CD4-positive, CD25-positive, alpha-beta regulatory T cell (primary cell): ENCODE measurements at places on chromosomes 16 and 17.

DNA sequence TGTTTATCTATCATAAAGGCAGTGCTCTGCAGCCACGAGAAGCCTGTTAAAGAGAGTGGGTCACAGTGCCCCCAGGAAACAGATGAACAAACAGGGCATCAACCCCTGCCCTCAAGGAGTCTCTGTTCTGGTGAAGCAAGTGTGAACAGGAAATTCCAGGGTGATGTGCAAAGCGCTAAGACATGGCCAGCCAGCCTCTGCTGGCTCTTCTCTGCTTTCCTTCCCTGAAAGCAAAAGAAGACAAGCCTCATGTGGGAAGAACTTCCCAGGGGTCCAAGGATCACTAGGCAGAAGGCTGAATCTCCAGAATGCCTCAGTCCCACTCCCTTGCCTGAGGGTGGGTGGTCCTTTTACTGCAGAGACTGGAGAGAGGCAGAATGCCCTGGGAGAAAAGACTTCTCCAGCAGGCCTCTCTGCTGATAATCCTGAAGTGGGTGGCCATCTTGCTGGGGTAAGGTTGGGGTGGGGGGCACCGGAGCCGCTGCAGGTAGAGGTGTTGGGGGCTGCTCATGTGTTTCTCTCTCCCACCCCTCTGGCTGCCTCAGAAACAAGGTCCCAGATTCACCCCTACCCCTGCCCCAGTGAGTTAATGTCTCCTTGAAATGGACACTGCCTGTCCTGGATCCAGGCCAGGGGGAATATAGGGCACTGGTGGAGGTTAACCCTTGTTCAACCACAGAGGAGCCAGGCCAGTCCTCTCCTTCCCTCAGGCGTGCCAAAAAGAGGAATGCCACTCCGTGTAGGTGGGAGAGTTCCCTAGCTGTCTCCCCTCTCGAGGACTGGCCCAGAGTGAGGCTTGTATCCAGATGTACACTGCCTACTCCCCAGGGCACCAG lies 2.4 kb downstream of the ANKRD13B start:
- DNase-seq, result no peak

GRCh38 chr16:47600376-47600775 lies 139.2 kb downstream of the PHKB start:
- DNase-seq, result no peak

- DNase-seq, result no peak
These were observed 14.0 kb downstream of the CYB5B start for GRCh38 chr16:69438465-69438864.

- DNase-seq, result peak; percentile 69
These were observed 33.9 kb upstream of the SEC14L1 start for GRCh38 chr17:77106874-77107358.

- DNase-seq, result no peak
These were observed 2.1 kb upstream of the ADCY7 start for GRCh38 chr16:50263940-50264929.

DNA sequence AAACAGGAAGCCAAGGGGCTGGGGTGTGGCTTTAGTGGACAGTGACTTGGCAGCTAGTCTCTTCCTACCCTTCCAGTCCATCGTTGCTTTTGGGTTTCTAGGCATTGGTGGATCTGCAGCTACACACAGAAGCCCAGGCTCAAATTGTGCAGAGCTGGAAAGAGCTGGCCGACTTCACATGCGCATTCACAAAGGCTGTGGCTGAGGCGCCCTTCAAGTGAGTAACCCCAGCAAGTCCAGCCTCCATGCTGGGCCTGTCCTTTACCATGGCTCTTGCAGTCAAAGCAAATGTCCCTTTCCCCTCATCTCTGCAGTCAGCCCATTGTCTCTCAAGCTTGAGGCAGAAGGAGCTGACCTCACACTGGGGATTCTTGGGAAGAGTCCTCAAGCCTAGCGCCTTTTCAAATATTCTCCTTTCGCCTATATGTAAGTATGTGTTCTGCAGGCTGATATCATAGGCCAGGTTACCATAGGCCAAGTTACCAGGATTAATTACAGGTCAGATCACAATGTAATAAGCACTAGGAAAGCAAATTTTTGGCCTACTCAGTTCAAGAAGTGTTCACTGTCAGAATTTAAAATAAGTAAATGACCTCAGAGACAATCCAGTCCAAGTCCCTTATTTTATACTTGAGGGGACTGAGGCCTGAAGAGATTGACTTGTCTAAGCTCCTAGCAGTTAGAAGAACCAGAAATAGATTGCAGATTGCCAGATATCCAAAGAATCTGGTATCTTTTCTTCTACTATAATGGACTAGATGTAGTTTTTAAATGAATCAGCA lies 6.5 kb downstream of the EME1 start:
- no peak for DNase-seq

DNA sequence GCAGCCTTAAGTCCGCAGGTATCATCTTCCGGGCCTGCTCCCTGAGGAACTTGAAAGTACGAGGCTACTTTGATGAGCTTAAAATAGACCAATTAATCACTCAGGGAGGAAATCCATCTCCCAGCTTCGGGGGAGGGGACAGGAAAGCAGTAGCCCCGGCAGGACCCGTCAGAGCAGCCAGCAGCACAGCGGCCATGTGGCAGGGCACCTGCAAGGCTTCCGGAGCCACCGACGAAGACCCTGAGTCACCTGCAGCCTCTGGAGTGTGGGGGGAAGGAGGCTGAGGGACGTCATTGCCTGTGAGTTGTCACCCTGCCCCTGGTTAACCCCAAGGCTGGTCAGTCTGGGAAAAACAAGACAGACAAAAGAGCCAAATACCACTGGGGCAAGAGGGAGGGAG lies 4.4 kb upstream of the CYB561 start:
- DNase-seq, result no peak

GRCh38 chr16:52366983-52367382 lies 180.0 kb downstream of the TOX3 start:
- no peak for DNase-seq

- DNase-seq, result no peak
These were observed at the start of gene OSGIN1 for GRCh38 chr16:83952940-83953795. OSGIN1 (plus strand) TSS chr16:83953240; CDS start chr16:83957672, 4,432 bp downstream.

- no peak for DNase-seq
These were observed 17.0 kb downstream of the TAF1C start for GRCh38 chr16:84169765-84170310.

DNA sequence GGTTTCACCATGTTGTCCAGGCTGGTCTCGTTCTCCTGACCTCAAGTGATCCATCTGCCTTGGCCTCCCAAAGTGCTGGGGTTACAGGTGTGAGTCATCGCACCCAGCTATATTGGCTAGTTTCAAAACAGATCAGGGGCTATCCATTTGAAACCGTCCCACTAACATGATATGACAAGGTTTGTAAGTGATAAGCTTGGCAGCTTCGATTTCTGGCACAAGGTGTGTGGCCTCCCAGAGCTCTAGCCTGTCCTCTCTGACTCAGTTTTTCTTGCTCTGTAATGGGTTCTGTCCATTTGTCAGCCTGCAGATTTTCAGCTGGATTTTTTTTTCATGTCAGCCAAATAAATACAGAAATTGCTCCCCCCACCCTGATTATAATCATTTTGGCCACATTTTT lies 31.8 kb upstream of the TENT4B start:
- DNase-seq, result no peak

GRCh38 chr17:66985338-66986237 lies 21.1 kb downstream of the CACNG4 start:
- DNase-seq, result no peak

DNA sequence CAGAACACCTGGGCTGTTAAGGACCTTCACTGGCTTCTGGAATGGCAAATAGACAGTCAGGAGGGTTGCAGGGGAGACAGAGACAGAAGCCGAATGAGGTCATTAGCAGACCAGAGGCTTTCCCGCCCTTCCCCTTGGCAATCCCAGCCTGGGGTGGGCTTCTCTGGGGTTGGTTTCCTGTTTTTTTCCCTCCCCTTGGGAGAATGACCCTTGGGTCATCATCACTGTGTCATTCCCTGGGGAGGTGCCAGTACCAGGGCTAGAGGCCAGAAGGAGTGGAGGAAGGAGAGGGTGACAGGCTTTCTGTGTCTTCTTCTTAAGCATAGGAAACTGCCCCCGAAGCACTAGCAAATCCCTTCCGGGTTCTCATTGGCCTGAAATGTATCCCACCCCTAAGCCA lies 42.9 kb upstream of the IL21R start:
- no peak for DNase-seq

DNA sequence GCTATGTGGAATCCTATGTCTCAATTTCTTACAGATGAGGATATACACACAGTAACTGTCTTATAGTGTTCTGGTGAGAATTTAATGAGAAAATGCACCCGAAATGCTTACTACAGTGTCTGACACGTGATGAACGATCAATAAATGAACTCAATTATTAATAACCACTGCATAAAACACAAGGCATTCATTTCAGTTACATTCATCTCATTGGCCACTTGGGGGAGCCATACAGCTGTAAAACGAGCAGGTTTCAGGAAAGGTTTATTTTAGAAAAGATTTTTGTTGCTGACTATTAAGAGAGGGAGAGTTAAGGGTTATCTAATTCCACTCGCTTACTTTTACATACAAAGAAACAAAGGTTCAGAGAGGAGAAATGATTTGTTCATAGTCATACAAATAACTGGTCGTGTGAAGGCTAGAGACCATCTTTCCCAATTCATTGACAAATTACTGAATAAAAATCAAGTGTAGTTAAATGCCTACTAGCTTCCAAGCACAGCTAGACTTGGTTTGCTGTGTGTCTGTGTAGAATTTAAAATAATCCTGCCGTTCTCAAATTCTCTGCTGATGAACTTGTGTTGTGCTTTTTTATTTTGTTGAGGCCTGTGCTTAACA lies 160.1 kb downstream of the MAP2K4 start:
- no peak for DNase-seq

GRCh38 chr16:22692034-22692433 lies 121.9 kb upstream of the HS3ST2 start:
- no peak for DNase-seq

- DNase-seq, result no peak
These were observed 30.5 kb downstream of the ETV4 start for GRCh38 chr17:43515656-43516055.

DNA sequence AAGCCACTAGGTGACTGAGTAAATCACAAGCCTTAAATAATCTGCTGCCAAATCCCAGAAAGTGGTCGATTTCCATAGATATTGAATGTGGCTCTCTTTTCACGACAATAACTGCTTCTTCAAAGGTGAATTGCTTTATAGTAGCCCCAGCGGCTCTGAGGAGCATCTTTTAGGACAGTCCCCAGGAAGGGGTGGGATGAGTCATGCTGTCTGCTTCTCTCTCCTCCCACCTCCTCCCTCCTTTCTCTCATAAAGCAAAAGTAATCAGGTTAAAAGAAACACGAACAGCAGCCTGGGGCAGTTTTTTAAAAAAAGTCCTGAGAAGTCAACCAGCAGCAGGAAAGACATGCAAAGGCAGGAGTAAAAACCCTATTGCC lies 1.8 kb downstream of the KIAA0513 start:
- DNase-seq, result peak; percentile 80

- DNase-seq, result no peak
These were observed 11.8 kb downstream of the PIK3R6 start for GRCh38 chr17:8855477-8856204.

DNA sequence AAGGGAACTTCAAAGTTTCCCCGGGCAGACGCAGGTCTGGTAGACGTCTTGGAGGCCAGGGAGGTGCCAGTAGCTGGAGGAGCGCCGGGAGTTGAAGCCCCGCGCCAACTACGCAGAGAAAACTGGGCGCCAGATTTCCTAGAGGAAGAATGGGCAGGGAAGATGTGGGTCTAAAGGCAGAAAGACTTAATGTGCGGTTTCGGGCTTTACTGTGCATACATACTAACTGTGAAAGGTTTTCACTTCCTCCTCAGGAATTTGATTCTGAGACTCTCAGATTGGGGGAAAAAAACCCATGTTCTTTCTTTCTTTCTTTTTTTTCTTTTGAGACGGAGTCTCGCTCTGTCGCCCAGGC lies 331 bp upstream of the ZNF287 start:
- no peak for DNase-seq

DNA sequence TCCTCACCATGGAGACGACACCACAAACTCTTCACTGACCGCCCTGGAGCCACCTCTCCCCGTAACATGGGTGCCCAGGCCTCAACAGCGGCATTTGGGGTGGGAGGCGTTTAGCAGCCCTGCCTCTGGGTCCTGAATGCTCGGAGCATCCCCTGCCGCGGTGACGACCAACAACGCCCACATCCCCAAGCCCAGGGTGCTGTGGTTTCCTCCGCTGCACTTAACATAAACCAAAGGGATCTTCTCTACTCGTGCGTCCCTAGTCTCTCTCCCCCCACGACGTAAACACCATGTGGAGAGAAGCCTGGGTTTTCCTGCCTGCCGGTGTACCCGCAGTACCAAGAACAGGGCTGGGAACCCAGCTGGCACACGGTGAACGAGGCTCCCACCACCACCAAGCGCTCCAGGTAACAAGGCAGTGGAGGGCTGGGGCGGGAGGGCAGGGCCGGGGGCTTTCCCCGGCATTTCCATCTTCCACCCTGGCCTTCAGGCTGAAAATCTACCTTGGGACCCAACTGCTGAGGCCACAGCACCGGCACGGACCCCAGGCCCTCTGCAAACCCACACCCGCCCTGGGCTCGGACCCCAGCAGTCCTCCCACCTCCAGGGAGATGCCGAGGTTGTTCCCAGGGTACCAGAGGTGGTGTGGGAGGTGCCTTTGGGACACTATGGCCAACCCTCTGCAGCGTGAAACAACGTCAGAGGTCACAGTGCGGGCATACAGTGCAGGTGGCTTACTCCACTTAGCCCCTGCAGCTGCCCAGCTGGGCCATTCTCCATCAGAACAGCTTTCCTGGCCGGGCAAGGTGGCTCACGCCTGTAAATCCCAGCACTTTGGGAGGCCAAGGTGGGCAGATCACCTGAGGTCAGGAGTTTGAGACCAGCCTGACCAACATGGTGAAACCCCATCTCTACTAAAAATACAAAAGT lies 54.3 kb downstream of the TIMM22 start:
- DNase-seq, result no peak

DNA sequence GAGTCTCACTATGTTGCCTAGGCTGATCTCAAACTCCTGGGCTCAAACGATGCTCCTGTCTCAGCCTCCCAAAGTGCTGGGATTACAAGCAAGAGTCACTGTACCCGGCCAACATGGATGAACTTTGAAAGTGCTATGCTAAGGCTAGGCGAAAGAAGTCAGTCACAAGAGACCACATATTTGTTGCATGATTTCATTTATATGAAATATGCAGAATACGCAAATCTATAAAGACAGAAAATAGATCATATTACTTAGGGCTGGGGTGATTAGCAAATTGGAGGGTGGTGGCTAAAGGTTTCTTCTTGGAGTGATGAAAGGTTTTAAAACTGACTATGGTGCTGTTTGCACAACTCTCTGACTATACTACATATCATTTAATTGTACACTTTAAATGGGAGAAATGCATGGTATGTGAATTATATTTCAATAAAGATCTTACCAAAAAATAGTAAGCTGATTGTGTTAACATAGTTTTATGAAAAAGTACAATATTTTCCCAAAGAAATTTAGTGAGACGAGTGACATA lies 1.2 kb upstream of the FLYWCH1 start:
- DNase-seq, result no peak

- no peak for DNase-seq
These were observed 306.3 kb downstream of the SEC14L1 start for GRCh38 chr17:77446940-77447634.

DNA sequence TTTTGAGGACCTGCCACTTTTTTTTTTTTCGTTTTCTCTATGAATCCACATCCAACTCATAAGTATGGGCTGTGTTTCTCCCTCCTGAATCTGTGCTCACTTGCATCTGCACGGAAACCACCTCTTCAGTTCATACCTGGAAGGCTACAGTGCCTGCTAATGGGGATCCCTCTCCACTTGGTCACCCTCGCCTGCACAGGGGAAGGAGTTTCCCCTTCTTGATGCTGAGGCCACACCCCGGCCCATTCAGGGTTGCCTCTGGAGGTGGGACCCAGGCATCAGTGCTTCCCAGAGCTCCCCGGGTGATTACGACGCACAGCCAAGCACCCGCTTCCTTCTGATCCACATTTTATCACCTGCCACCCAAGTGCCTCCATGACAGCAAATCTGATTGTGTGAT lies 85.9 kb upstream of the TBC1D3K start:
- no peak for DNase-seq
